ENCODE measurements at places on chromosomes 1 and 21. TPM values are rescaled to one million over a fixed set of nuclear protein-coding genes. Genes with fewer than 3 reads are reported as not detected.

DNA sequence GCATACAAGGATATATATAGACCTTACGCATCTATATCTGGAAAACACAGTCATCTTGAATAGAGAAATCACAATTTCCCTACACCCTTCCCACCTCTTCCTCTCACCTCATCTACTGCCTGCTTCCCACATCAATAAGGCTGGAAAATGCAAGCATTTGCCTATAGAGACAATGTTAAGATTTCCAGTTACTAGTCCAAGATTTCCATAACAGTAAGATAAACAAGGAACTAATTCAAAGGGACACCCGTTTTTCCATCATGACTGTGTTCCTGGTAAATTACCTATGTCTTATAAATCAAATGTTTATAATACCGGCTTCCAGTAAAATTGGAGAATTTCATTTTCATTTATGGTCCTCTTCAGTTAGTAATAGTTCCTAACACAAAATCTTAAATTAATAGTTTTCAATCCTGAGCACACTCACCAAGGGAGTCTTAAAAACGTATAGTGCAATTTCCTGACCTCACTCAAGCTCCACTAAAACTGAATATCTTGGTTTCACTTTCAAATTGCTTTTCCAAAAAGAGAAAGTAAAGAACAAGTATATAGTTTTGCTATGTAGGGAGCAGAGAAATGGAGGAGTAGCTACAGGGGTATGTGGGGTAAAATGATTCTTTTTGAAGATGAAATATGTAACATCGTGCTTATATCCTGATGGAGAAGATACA lies 398.7 kb downstream of the PLPP3 start:
- DNase-seq = no peak

DNA sequence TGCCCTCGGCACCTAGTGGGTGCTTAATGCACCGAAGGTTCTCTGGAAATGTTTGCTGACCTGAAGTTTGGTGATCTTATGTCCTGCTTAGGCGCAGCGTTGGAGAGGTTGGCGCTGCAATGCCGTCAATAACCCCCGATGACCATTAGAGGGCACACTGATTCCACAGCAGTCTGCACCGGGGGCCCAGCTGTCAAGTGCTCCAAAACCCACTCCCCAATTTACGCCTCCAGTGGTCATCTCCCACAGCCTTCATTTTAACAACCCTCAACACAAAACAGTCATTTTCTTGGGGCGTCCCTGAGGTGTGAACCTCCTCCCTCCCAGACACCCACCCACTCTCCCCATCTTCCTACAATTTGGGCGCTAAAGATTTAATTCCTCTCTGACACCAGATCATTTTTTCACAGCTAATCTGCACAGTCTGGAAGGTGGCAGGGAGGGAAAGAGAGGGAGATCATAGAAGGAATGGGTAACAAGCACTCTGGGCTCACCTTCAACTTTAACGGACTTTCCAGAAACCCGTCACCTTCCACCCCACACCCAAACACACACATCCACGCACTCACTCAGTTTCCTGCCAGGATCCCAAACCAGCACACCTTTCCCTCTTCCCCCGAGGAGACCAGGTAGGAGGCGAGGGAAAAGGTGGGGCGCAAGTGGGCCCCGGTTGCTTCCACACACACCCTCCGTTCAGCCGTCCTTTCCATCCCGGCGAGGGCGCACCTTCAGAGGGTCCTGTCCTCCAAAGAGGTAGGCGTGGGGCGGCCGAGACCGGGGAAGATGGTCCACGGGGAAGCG lies 570 bp upstream of the NPR1 start:
- DNase-seq = no peak

GRCh38 chr1:33347650-33347992 lies 26.7 kb upstream of the A3GALT2 start:
- no peak for DNase-seq

DNA sequence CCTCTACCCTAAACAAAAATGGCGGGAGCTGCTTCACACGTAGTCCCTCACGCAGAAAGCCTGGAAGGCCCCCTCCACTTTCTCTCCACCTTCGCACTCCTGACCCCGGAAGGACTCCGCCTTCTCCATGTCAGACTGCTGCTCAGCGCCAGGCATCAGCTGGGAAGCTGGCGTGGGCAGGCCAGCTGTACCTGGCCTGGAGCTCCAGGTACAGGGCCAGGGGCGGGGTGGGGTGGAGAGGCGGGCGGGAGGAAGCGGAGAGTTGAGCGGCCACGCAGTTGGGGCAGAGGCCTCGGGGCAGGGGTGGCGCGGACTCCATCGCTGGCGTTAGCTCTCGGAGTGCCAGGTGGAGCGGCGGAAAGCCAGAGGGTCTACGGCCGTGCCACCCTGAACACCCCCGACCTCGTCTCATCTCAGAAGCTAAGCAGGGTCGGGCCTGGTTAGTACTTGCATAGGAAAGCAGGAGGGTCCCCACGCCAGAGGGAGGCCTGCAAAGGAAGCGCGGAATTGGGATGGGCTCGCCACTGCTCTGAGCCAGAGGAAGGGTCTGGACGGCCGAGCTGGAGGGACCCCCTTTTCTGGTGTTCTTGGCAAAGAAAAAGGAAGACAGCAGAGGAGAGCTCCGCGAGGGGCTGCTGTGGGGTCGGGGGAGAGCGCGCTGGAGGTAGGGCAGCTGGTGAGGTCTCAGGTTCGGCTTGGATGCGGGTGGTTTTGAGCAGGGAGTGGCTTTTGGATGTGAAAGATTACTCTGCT lies at the start of gene MIGA1:
MIGA1 (plus strand) TSS at position 121 of the 753 bp plus-strand sequence. CDS start 3,604 bp downstream, outside the sequence.
- DNase-seq = peak; percentile 86

KCNA10 gene
- total RNA-seq = not detected

ANKRD34A gene
- total RNA-seq = 5.4 TPM

RGS13 gene
- total RNA-seq = not detected

Measured in activated naive CD4-positive, alpha-beta T cell treated with anti-CD3 and anti-CD28 coated beads, Interleukin-2, amount 50 U/mL, for 72 hours (primary cell).